Muscle of back (tissue), 13 donors: ENCODE measurements at places on chromosomes 2 and 18. TPM values are rescaled to one million over a fixed set of nuclear protein-coding genes. Genes with fewer than 3 reads are reported as not detected.

- no peak for DNase-seq
Measured at GRCh38 chr2:154158101-154158500, 286.4 kb downstream of the GALNT13 start.

Gene POTEI
- polyA plus RNA-seq, result 0.04 TPM

DNA sequence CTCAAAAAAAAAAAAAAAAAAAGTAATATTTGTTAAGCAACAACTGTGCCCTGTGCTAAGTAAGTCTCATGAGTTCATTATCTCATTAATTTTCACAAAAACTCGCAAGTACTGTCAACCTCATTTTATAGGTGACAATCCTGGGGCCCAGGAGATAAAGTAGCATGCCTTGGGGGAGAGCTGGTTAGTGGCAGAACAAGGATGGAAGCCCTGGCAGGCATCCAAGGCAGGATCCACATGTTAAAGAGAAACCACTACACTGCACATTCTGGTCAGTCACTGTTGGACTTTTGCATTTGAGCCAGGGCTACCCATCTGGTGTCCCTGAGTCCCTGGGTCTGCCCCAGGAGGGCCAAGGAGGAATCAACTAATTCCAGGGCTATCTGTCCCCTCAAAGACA is 54.6 kb downstream of the ZFP36L2 start:
- DNase-seq, result no peak

GRCh38 chr2:198203336-198204069 is 399.1 kb downstream of the PLCL1 start:
- no peak for DNase-seq

GRCh38 chr18:10336749-10337350 is 117.6 kb upstream of the APCDD1 start:
- DNase-seq, result no peak

Gene GPC1
- polyA plus RNA-seq, result 87.6 TPM

Gene CXCR2
- polyA plus RNA-seq, result 0.31 TPM

DNA sequence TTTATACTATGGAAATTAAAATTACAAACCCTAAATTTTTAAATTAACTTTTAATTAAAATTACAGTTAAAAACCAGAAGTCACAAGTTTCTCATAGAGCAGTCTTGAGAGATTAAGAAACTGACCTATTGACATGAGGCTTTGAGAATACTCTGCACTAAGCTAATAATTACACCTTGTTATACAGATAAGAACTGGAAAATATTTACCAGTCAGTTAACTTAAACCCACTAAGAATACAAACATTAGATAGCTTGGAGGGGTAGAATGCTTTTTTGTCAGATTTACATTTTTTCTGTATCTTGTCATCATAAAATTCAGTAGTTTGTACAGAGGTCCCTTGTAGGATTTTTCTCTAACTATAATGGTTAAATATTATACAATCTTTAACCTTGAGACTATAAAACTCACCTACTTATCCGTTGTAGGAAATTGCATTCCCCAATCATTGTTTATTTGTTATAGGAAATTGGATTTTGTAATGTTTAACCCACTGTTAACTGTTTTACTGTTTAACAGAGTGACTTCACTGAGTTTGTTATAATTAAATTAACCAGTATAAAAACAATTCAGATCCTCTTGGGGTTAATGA is 219.7 kb upstream of the PKDCC start:
- no peak for DNase-seq

GRCh38 chr2:48127612-48128191 is 221.4 kb upstream of the FBXO11 start:
- no peak for DNase-seq

Gene SLC19A3
- 0.89 TPM for polyA plus RNA-seq

DNA sequence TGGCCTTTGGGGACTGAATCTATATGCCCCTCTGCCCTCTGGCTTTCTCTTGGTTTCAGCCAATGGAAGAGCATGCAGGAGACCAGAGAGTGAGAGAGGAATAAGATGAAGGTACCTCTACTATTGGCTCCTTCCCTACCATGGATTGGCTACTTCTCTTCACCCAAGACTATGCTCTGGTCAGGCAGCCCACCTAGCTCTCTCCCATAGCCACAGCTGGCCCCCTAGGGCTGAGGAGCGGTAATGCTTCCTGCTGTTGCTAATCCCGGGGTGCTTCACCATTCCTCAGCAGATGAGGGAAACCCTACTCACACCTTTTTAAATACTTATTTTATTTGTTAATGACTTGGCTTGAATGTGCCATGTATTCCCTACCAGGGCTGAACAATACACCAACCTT is 142.4 kb downstream of the MREG start:
- DNase-seq, result no peak

GRCh38 chr2:143875295-143876233 is 644.4 kb downstream of the ZEB2 start:
- no peak for DNase-seq

DNA sequence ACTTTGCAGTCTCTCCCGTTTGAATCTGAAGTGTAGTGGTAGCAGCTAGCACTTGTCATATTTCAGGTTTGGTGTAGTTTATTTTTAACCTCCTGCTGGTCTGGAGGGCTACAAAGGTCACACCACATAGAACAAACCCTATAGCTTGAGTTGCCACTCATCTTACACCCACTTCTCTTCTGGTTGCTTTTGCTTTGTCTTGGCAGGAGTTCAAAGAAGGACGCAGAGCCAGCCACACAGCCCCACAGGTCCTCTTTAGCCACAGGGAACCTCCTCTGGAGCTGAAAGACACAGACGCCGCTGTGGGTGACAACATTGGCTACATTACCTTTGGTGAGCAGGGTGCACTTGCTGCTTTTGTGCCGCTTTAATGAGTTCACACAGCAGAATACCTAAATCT is 15.6 kb upstream of the GPBAR1 start:
- DNase-seq, result no peak

GRCh38 chr18:53698907-53699306 is 525.6 kb downstream of the MBD2 start:
- no peak for DNase-seq

- no peak for DNase-seq
Measured at GRCh38 chr2:140975237-140975636, 1155.6 kb downstream of the LRP1B start.

DNA sequence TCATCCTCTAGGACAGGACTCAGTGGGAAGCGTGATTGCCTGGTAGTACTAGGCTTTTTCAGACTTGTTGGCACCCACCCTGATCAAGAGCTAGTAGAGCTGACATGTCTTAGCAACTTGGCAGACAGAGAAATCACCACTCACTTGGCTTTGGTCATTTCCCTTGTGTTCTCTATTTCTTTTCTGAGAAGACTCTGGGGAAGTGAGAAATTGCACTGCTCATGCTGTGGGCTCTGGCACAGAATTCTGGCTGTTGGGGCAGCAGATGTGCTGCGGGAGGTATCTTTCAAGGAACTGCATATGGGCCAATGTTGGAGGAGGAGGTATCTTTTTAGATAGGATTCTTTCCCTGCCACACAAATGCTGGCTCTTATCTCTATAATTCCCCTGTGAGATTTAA is 529.1 kb upstream of the MEX3C start:
- DNase-seq, result peak; percentile 7

GRCh38 chr2:198309081-198309480 is 504.7 kb downstream of the PLCL1 start:
- DNase-seq, result no peak

DNA sequence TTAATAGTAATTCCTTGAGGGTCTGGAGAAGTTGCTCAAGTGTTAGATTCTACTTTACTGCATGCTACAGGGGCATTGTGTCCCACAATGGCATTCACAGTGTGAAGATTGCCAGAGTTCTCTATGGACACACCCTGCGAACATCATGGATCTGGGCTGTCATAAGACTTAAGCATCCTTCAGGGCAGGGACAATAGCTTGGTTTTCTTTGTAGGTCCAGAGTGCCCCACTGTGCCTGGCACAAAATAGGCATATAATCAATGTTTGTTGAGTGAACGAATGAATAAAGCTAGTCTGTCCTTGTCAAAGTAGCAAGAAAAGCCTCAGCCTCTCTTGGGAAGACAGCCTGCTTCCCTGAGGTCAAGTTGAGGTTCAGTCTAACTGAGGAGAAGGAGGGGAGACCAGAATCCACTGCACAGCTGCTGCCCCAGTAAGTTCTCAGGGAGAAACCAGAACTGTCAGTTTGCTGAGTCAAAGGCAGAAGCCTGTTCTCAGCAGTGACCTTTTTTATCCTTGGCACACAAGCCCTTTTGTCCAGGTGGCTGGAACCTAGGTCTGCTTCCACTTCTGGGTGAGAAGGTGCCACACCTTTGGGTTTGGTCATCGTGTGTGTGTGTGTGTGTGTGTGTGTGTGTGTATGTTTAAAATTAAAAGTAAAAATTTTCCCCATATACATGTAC is 15.0 kb downstream of the INPP4A start:
- DNase-seq, result no peak

Gene PLEK
- 6.8 TPM for polyA plus RNA-seq

GRCh38 chr2:127940641-127941040 is 54.9 kb upstream of the AMMECR1L start:
- DNase-seq, result no peak

Gene ALPP
- polyA plus RNA-seq, result not detected

DNA sequence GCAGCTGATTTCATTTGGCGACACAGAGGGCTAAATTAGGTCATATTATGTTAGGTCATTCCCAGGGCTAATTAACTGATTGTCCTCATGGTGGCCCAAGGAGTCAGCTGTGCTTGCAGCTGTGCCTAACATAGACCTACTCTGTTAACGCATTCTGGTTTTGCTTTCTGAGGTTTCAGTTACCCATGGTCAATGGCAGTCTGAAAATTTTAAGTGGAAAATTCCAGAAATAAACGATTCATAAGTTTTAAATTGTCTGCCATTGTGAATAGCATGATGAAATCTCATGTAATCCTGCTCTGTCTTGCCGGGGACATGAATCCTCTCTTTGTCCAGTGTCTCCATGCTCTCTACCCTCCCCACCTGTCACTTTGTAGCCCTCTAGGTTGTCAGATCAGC is 168.7 kb downstream of the KCNS3 start:
- DNase-seq, result peak; percentile 51

DNA sequence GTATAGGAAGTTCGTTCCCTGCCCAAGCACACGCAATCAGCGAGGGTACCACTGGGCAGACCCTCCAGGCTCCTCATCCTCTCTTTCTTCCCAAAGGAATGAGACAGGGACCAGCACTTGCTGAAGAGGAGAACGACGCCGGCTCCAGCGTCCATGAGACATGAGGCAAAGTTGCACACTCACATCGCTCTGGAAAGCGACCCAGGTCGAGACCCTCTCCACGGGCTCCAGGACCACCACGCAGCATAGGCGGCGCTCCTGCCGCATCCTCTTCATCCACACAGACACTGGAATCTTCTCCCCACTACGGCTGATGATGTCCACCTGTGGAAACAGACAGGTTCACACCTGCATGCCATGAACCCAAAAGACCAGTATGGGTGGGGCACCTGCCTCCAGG is 10.8 kb downstream of the PASK start:
- no peak for DNase-seq

DNA sequence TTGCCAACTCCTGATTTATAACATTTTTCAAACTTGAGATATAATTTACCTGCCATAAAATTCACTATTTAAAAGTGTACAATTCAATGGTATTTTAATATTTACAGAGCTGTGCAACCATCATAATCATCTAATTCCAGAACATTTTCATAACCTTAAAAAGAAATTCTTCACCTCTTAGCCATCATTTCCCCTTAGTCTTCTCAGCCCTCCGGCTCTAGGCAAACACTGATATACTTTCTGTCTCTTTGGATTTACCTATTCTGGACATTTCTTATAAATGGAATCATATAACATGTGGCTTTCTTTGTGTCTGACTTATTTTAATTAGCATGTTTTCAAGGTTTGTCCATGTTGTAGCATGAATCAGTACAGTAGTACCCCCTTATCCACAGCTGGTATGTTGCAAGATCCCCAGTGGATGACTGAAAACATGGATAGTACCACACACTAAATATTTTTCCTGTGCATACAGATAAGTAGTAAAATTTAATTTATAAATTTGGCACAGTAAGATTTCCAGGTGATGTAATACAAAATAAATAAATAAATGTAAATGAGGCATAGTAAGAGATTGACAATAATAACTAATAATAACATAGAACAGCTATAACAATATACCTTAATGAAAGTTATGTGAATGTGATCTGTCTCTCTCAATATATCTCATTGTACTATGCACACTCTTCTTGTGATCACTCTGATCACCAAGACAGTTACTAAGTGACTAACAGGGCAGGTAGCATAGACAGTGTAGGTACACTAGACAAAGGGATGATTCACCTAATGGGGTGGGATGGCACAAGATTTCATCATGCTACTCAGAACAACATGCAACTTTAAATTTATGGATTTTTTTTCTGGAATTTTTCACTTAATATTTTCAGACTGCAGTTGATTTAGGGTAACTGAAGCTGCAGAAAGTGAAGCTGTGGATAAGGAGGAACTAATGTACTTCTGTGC is 73.1 kb downstream of the RAB3GAP1 start:
- DNase-seq, result no peak
